Mesendoderm (in vitro differentiated cells): ENCODE measurements at places on chromosomes 13 and 19.
A peak's percentile ranks its signal among the peaks of the same experiment; 100 is the strongest.

DNA sequence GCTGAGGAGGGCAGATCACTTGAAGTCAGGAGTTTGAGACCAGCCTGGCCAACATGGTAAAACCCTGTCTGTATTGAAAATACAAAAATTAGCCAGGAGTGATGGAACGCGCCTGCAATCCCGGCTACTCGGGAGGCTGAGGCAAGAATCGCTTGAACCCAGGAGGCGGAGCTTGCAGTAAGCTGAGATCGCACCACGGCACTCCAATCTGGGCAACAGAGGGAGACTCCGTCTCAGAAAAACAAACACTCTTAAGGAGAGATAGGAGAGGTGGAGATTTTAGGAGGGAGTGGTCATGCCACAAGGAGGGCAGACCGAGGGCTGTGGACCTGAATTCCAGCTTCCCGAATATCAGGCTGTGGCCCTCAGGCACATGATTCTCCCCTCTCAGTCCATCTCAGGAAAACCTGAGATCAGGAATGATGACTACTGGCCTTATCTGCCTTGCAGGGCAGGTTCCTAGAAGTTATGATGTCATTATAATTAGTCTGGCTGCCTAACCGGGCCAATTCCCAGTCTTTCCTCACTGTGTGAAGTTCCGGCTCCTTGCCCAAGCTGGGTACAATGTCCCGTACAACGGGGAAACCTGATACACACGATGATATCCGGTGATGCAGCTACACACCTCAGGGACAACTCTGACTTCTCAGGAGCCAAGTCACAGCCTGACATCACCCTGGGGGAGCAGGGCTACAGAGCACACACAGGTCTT lies 2.5 kb downstream of the SLC35E1 start:
- H3K27ac ChIP-seq: no peak overlapping the region
- peaks cover 6% of the 10 kb centered on the region for H3K36me3 ChIP-seq
- no peak overlapping the region for H3K4me3 ChIP-seq

DNA sequence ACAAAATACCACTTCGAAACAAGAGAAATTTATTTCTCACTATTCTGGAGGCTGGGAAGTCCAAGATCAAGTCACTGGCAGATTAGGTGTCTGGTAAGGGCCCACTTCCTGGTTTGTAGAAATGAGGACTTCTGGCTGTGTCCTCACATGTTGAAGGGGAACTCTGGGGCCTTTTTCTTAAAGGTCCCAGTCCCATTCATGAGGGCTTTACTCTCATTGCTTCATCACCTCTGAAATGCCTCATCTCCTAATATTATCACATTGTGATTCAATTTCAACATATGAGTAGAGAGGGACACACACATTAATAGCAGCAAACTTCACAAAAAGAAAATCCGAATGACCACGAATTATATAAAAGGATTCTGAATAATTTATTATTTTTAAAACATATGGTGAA lies 21.6 kb upstream of the SIGLEC14 start:
- H3K27me3 ChIP-seq: no peaks in the 10 kb centered on the region
- no peak for DNase-seq
- H3K4me1 ChIP-seq: no peaks in the 10 kb centered on the region
- no peak overlapping the region for H3K4me3 ChIP-seq

DNA sequence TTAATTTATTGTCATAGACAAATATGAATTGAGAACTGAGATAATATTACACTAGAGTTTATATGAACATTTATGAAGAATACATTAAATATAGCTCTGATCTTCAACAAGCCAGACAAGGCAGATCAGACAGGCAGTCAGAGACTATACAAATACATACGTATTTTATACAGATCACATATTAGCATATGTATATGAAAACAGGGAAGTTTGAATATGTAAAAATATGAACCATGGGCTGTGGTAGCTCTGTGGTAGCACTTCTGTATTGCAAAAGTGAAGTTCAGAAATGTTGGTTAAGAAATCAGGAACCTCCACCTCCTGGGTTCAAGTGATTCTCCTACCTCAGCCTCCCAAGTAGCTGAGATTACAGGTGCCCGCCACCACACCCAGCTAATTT lies 20.7 kb downstream of the GPR180 start:
- H3K4me1 ChIP-seq: no peaks in the 10 kb centered on the region
- H3K27me3 ChIP-seq: no peaks in the 10 kb centered on the region
- no peak overlapping the region for H3K27ac ChIP-seq
- no peak overlapping the region for H3K4me3 ChIP-seq

GRCh38 chr19:48878196-48879024 lies 6.2 kb downstream of the PPP1R15A start:
- no peaks in the 10 kb centered on the region for H3K27me3 ChIP-seq
- no peak for DNase-seq
- no peak overlapping the region for H3K4me3 ChIP-seq
- H3K4me1 ChIP-seq: peaks cover 9% of the 10 kb centered on the region
- H3K36me3 ChIP-seq: peaks cover 12% of the 10 kb centered on the region
- H3K27ac ChIP-seq: no peak overlapping the region

DNA sequence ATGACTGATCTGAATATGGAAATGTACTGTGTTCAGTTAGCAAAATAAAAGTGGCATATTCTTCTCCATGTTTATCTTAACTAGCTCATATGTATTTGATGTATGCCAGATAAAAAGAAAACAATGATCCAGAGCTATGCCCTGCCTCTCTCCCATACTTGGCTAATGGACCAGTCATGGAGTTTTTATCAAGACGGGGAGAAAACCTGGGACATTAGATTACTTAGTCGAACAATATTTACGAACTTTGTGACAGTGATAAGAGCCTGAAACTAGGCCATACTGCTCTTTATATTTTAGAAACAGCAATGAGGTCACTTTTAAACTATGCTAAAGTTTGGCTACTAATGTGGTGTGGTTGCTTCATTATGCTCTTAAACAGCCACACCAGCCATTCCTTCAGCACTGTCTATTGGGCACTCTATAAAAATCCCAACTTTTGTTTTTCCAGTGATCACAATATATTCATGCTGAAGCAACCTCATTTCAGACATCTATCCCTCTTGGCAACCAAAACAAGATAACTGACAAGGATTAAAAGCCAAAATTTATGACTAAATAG lies 265.0 kb downstream of the FGF14 start:
- no peak for DNase-seq
- no peak overlapping the region for H3K27ac ChIP-seq
- H3K36me3 ChIP-seq: no peaks in the 10 kb centered on the region
- no peaks in the 10 kb centered on the region for H3K27me3 ChIP-seq
- H3K4me3 ChIP-seq: no peak overlapping the region

GRCh38 chr13:90918536-90918935 lies 429.0 kb upstream of the MIR17HG start:
- H3K4me3 ChIP-seq: no peak overlapping the region
- H3K4me1 ChIP-seq: peaks cover 2% of the 10 kb centered on the region
- H3K36me3 ChIP-seq: no peaks in the 10 kb centered on the region
- peak; percentile 42 for DNase-seq

DNA sequence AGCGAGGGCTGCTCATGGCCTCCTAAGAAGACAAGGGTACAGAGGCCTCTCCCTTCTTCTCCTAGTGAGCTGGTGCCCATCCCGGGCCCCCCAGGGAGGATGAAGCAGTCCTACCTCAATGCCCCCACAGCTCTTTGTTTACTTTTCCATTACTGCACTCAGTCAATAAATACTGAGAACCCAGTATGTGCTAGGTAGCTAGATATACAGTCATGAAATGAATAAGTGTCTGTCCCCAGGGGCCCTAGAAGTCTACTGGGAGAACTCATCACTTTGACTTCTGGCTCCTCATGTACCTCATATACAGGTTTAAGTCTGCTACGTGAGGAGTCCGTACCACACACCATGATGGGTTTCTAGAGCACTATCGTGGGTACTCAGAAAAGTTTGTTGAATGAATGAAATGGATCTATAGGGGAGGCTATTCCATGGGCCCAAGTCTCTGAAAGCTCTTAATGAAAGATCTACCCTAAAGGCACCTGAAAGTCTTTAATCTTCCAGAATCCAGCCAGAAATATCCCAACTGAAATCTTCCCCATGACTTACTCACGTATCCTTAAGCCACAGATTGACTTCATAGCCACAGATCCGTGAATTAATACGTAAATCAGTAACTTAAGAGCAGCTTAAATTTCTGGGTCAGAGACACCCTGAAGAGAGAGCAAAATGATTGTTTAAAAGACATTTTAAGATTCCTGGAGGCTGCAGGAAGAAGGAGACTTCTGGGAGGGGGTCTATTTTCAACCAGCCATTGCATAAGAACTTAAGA lies 51.6 kb upstream of the POMP start:
- peaks cover 3% of the 10 kb centered on the region for H3K4me1 ChIP-seq
- no peak overlapping the region for H3K4me3 ChIP-seq
- DNase-seq: no peak
- no peak overlapping the region for H3K27ac ChIP-seq
- no peaks in the 10 kb centered on the region for H3K27me3 ChIP-seq

DNA sequence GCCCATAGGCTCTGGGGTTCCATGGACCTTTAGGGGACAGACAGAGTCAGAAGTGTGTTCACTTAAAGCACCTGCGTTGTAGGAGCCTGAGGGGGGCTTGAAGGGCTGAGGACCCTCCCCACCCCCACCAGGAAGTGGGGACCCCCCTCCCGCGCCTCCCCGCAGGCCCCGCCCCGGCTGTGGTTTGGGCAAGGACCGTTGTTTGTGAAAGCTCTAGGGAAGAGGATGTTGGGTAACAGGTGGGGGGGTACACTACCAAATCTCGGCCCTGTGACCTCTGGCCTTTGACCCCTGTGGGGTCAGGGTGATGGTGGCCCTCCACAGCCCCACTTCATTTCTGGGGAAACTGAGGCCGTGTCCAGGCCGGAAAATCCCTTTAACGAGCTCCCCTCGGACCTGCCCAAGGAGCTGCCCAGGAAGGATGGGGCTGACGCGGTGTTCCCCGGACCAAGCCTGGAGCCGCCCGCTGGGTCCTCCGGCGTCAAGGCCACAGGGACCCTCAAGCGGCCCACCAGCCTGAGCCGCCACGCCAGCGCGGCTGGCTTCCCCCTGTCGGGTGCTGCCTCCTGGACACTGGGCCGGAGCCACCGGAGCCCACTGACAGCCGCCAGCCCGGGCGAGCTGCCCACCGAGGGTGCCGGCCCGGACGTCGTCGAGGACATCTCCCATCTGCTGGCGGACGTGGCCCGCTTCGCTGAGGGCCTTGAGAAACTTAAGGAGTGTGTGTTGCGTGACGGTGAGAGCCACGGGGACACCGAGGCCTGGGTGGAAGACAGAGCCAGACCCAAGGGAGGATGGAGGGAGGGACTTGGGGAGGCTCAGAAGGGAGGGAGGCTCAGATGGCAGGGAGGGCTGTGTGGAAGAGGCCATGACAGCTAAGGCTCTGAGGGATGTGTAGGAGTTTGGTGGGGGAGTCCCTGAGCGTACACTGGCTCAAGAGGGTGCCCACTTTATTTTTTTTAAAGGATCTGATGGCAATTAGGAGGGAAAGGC lies 1.3 kb downstream of the ARHGAP45 start:
- DNase-seq: no peak
- peaks cover 5% of the 10 kb centered on the region for H3K27me3 ChIP-seq
- no peaks in the 10 kb centered on the region for H3K36me3 ChIP-seq
- no peak overlapping the region for H3K27ac ChIP-seq

DNA sequence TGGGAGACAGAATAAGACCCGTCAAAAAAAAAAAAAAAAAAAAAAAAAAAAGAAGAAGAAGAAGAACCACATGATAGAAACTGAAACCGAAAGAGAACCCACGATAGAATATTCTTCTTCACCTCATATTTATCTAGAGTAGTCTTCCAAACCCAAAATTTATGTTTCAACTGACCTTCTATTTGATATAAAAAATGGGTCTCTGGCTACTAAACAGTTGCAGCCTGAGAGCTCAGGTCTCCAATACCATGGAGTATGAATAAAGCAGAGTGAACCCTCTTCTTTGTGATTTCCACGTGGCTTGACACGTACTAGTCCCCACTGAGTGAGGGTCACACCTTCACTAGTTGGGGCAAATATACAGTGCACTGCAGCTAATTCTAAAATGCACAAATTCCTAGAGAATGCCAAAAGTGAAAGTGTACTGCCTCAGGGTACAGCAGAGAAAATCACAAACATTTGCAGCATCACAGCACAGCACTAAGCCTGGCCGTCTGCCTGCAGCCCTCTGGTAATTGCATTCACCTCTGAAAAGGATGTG lies 30.8 kb upstream of the RFC3 start:
- no peak overlapping the region for H3K4me3 ChIP-seq
- H3K36me3 ChIP-seq: no peaks in the 10 kb centered on the region
- H3K27ac ChIP-seq: no peak overlapping the region
- H3K4me1 ChIP-seq: no peaks in the 10 kb centered on the region
- no peak for DNase-seq

DNA sequence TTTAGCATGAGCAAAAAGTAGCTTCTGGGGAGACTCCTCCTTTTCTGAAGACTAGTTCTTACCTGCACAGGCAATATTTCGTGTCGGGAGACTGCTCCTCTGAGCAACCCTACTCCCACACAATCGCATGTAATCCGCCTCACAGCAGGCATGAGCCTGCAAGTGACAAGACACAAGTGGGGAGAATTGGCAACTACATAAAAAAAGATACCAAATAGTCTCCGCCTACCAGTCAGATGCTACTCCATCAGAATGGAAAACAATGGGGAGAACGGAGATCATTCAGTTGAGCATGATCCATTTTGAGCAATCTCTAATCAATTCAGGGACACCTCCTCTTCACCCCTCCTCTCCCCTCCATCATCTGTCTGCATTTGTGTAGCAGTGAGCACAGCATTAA lies 321.0 kb downstream of the COG6 start:
- H3K4me1 ChIP-seq: no peaks in the 10 kb centered on the region
- H3K27ac ChIP-seq: no peak overlapping the region
- no peaks in the 10 kb centered on the region for H3K27me3 ChIP-seq

- H3K27me3 ChIP-seq: no peaks in the 10 kb centered on the region
- H3K4me3 ChIP-seq: peak overlapping the region; percentile 62
- H3K27ac ChIP-seq: peak overlapping the region; percentile 88
These were observed 7.3 kb upstream of the TLE2 start for GRCh38 chr19:3036119-3036976.

DNA sequence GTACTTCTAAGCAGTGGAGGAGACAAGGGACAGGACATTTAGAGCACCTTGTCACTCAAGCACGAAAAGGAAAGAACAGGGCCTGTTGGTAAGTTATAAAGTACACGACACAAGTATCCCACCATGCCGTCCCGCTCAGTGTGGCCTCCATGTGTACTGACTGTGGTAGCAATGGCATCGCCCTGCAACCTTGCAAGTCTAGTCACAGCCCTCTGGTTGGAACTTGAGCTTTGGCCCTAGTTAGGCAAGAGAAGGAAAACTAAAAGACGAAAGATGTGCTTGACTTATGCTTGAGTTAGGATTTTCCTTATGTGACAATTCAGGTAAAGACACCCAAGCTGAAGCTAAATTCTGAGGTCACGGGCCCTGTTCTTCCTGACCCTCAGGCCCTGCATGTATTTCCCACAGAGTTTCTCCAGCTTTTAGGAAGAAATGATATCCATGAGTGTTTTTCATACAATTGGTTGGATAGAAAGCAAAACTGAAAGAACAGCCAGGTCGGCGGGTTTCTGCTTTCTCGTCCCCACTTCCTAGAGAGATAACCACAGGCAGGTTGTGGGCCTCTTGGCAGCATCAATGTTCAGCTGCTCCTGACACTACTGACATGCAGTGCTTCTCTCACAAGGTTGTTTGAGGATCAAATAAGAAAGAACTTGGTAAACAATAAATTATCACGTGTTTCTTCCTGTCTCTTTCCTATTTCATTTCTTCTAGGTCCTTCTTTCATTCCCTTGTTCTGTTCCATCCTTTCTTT lies 216.2 kb downstream of the IRS2 start:
- H3K36me3 ChIP-seq: no peaks in the 10 kb centered on the region
- no peaks in the 10 kb centered on the region for H3K4me1 ChIP-seq
- no peaks in the 10 kb centered on the region for H3K27me3 ChIP-seq
- no peak overlapping the region for H3K4me3 ChIP-seq
- DNase-seq: no peak

- H3K27ac ChIP-seq: no peak overlapping the region
- DNase-seq: no peak
- no peaks in the 10 kb centered on the region for H3K27me3 ChIP-seq
These were observed 147.7 kb upstream of the VSTM2B start for GRCh38 chr19:29378126-29378525.
